ENCODE measurements at places on chromosomes 3 and 15.

- DNase-seq, result no peak
Measured at GRCh38 chr15:84981711-84982300, at the start of gene PDE8A. Gene PDE8A (plus strand): TSS chr15:84981856. CDS start chr15:84982163, 307 bp downstream.

GRCh38 chr3:127107002-127107401 is 85.9 kb upstream of the PRR23E start:
- DNase-seq, result no peak

GRCh38 chr3:164460851-164461250 is 617.4 kb downstream of the SI start:
- no peak for DNase-seq

- peak; percentile 46 for DNase-seq
Measured at GRCh38 chr3:3798631-3799113, 559 bp upstream of the LRRN1 start.

- DNase-seq, result no peak
Measured at GRCh38 chr3:54322354-54322753, 200.0 kb downstream of the CACNA2D3 start.

- no peak for DNase-seq
Measured at GRCh38 chr15:39296955-39297354, 283.9 kb upstream of the THBS1 start.

DNA sequence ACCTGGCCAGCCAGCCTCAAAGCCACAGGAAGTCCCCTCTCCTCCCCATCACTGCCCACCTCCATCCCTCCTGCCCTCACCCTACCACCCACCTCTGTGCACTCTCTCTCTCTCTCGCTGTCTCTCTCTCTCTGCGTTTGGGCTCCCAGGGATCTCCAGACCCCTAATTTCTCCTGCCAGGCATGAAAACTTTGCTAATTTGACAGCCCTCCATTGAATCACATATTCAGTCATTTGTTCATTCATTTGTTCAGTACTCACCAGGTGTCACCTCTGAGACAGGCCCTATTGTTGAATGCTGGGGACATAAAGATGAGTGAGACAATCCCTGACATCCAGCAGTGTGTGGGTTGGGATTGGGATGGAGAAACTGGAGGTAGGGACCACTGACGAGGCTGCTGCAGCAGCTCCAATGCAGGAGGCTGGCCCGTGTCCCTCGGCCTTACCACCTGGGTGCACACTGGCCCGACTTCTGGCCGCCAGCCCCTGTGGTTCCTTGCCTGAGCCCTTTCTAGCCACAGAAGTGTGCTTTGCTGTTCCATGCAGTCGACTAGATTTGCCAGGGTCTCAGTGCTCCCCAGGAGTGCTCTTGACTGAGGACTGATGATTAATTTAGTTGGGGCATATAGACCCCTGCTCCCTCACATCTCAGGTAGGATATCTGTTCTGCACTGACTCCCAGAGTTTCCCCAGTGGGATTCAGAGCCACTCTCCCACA is 38.6 kb upstream of the TSEN2 start:
- DNase-seq, result no peak

- DNase-seq, result no peak
Measured at GRCh38 chr15:94196531-94196930, 34.8 kb upstream of the MCTP2 start.

DNA sequence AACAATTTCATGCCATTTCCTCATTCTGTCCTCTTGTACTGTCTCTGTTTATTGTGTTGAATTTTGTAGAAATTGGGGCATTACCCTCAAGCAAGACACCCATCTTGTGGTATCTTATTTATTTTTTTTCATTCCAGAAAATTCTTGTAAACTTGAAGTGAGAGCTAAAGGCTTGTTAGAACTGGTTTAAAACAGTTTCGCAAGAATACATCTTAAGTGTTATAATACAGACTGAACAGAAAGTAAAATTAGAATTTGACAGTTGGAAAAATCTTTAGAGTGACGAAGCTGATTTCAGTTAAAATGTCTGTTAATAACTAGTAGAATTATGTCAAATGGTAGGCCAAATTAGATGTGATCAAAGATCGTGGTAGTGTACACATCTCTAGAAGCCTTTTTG is 26.9 kb downstream of the RNF13 start:
- no peak for DNase-seq

DNA sequence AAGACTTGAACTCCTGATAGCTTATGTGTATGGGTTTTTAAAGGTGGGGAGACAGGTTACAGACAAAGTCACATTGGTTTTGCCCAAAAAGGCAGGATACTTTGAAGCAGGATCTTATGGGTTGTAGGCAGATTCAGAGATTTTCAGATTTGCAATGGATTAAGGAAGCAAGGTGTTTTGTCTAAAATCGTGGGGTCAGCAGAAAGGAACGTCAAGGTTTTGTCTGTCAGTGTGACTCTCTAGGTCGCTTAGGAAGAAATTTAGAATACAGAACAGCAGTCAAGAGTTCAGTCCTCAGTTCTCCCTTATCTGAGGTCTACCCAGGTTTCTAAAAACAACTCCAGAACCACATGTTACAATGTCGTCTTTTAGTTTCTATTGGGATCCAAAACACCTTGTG is 361.0 kb downstream of the SQOR start:
- DNase-seq, result no peak

DNA sequence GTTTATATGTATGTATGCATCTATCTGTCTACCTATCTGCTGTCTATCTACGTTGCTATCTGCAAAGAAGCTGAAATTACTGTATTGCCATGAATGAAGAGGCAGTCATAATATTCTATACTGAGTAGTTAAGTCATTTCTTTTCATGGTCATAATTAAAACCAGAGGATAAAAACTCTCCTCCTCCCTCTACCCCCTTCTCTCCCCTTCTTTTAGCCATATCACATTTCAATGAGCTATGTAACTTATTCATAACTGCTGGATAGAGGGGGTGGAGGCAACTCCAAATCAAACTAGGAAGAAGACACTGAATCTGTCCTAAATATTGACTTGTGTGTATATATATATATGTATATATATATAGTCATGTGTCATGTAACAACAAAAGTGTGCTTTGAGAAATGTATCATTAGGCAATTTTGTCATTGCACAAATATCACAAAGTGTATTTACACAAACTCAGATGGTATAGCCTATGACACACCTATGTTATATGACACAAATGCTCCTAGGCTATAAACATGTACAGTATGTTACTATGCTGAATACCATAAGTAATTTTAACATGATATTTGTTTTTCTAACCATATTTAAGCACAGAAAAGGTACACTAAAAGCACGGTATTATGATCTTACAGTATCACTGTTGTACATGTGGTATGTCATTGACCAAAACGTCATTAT is 229.7 kb upstream of the KCNMB2 start:
- DNase-seq, result no peak

- no peak for DNase-seq
Measured at GRCh38 chr3:7205962-7206361, 345.0 kb downstream of the GRM7 start.

- no peak for DNase-seq
Measured at GRCh38 chr3:26647078-26647477, 24.5 kb downstream of the LRRC3B start.

- DNase-seq, result peak; percentile 92
Measured at GRCh38 chr15:74382004-74382816, 14.8 kb upstream of the CYP11A1 start.

DNA sequence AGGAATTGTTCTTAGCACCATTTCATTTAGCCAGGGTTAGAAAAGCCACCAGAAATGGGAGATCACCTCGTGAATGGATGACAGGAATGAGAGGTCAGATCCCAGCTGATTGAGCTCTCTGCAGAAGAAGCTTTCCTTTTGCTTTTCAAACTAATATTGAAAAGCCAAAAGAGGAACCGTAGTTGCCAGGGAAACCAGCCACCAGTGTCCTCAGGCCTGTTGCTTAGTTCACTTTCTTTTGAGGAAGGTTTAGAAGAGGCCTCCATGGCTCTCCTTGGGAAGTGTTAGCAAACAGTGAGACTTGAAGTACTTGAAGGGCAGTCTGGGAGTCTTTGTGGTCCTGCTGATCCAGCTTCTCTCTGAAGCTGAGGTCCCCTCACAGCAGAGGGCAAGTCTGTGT is 7.4 kb upstream of the CCK start:
- DNase-seq, result no peak

GRCh38 chr3:159151130-159151529 is 349.3 kb downstream of the MFSD1 start:
- no peak for DNase-seq

GRCh38 chr15:52789008-52789600 is 1.0 kb downstream of the ONECUT1 start:
- DNase-seq, result no peak

DNA sequence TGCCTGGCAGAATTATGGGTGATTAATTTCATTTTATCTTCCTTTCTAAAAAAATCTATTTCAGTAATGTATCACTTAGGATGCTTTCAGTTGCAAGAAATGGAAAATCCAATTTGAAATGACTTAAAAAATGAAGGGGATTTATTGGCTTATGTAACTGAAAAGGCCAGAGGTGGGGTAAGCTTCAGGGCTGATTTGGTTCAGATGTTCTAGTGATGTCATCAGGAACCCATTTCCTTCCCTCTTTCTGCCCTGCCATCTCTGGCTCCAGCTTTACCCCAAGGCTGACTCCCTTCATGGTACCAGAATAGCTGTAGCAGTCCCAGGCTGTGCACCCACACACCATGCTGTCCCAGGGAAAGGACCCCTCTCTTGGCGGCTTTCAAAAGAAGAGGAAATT is 18.5 kb upstream of the REC114 start:
- no peak for DNase-seq
